Activated CD8-positive, alpha-beta memory T cell treated with anti-CD3 and anti-CD28 coated beads for 4 hours (primary cell): ENCODE measurements at places on chromosomes 1 and 21.
A peak's percentile ranks its signal among the peaks of the same experiment; 100 is the strongest.

GRCh38 chr1:170296211-170296610 lies 150.5 kb downstream of the NTMT2 start:
- no peak for DNase-seq

- DNase-seq: no peak
Measured at GRCh38 chr1:241596633-241597032, 43.5 kb downstream of the CHML start.

DNA sequence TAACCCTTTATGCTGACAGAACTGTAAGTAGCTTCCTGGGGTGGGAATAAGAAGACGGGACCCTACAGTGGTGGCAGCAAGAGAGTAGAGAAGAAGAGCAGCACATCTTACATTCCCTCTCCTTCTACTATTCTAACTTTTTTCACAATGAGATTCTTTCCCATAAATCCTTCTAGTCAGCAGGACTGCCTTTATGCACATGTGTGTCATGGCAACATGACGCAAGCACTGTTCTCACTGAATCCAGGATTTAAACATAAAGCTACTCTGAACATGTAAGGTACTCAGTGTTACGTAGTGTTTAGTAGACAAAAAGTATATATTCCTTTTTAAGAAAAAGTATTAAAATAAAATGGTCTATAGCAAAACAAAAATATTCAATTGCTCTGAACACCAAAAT lies 309.7 kb upstream of the LYPLAL1 start:
- DNase-seq: no peak

DNA sequence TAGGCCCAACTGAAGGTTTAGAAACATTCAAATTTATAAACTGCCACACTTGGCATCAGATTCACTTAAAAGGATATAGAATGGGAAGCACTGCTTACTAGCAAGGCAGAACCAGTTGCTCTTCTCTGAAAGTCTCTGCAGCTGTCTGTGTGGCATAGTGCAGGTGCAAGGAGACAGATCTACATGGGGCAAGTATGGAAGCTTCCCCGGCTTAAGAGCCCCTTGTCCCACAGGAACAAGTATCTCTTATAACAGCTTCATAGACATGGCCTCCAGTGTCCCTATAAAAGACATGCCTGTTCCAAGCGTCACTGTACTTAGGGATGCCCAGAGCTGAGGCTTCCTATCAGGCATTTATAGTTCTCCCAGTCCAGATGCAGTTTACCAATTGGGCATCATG lies 26.5 kb downstream of the ZBTB8B start:
- no peak for DNase-seq

DNA sequence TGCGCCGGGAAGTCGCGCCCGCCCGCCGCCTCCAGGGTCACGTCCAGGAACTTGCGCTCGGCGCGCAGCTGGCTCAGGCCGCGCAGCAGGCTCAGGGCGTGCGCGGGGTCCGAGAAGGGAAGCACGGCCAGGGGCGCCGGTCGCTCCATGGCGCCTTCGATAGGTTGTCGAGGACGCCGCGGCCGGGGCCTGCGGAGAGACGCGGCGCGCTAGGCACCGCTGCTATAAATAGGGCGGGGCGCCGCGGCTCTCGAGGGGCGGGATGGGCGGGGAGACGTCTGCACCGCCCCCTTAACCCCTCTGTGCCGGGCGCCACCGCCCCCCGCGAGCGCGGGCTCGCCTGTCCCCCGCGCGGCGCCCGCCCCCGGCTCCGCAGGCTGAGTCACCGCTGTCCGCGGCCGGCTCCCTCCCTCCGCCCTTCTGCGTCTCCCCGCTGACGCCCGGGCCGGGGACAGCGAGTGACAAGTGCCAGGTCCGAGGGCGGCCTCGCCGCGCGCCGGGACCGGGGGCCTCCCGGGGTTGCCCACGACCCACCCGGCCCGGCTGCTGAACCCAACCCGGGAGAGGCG lies at the start of gene KLHL21:
KLHL21 (minus strand) TSS at position 201 of the 569 bp plus-strand sequence; CDS start at position 149, 52 bp downstream.
- DNase-seq: peak; percentile 82

DNA sequence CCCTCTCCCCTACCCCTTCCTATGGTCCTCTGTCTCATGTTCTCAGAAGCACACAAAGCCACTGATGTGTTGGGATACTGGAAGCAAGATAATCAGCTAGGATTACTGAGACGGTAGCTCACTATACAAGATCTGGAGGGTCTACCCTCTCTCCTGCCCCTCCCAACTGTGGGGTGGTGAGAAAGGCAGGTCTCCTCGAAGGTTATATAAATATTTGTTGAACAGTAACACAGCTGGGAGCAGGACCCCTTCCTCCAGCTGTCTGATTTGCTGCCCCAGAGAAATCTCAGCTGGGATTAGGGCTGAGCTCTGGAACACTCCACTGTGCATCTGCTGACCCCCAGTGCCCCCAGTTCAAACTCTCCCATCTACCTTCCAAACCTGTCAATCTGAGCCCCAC lies 94.2 kb upstream of the IPO9 start:
- no peak for DNase-seq
